ENCODE measurements at places on chromosomes 2 and 18. TPM values are rescaled to one million over a fixed set of nuclear protein-coding genes. Genes with fewer than 3 reads are reported as not detected.

GRCh38 chr2:11357428-11357972 is 13.1 kb upstream of the ROCK2 start:
- no peak for DNase-seq

DNA sequence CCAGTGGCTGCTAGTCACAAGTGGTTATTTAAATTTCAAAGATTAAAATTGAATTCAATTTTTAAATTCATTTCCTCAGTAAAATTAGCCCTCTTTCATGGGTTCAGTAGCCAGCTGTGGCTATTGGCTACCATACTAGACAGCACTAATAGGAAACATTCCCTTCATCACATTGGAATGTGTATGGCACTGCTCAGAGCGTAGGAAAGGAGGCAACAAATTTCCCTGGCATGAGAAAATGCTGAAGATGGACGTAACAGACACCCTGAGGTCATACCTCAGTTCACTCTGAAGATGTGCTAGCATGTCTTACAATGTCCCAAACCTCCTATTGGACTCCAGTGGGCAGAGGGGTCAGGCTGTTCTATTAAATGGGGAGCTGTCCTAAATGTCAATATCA is 96.4 kb downstream of the C1QL2 start:
- DNase-seq, result no peak

The TUBA3D gene
- not detected for total RNA-seq

GRCh38 chr2:134362152-134362668 is 108.3 kb downstream of the MGAT5 start:
- no peak for DNase-seq

- DNase-seq, result no peak
Measured at GRCh38 chr18:25349926-25350487, 2.0 kb downstream of the ZNF521 start.

The DYSF gene
- total RNA-seq, result 4.3 TPM

GRCh38 chr2:25165992-25166875 is 2.1 kb downstream of the POMC start:
- peak; percentile 55 for DNase-seq

The HRH4 gene
- not detected for total RNA-seq

- no peak for DNase-seq
Measured at GRCh38 chr2:159202568-159203071, 83.9 kb downstream of the WDSUB1 start.

DNA sequence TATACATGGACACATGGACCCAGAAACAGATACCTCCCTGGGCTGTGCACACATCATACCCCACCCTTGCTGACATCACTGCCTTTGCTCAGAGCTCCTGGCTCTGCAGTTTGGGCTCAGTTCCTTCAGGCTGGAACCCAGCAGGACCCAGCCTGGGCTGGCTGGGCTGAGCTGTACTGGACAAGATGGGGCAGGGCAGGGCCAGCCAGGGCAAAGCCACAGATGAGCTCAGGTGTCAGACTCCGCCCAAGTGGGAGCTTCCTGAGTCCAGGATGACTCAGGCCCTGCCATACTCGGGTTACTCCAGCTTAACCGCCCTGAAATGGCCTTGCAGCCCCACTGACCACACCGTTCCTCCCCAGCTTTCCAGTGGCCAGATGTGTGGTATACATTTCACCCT is 284.9 kb downstream of the OSR1 start:
- DNase-seq, result no peak

DNA sequence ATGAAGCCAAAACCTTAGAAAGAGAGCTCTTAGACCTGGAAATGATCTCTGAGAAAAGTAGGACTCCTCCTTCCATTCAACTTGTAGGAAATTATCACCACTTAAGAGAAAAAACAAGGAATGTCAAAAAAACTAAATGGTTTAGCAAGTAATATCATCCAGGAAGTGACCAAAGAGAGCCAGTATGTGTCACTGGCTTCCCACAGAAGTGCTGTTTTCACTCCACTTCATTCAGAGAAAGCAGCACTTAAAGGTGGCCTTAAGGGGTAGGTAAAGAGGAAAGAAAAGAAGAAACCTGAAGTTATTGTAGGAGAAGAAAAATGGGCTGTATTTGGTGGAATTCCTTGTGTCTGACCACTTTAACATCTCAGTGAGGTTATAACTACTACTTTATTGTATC is 414.4 kb upstream of the ETAA1 start:
- DNase-seq, result no peak

GRCh38 chr18:28284132-28284531 is 107.2 kb upstream of the CDH2 start:
- no peak for DNase-seq

DNA sequence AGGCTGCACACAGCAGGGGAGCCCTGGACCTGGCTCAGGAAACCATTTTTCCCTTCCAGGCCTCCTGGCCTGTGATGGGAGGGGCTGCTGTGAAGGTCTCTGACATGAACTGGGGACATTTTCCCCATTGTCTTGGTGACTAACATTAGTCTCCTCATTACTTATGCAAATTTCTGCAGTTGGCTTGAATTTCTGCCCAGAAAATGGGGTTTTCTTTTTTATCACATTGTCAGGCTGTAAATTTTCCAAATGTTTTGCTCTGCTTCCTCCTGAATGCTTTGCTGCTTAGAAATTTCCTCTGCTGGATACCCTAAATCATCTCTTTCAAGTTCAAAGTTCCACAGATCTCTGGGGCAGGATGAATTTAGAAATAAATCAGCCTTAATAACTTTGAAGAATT is 78.2 kb downstream of the EHBP1 start:
- no peak for DNase-seq

- DNase-seq, result no peak
Measured at GRCh38 chr18:43819873-43820272, 542.6 kb upstream of the SYT4 start.

The ROCK1 gene
- 48.0 TPM for total RNA-seq

The ABCG8 gene
- total RNA-seq, result not detected

GRCh38 chr2:95031076-95031725 is 5.7 kb downstream of the MAL start:
- no peak for DNase-seq

DNA sequence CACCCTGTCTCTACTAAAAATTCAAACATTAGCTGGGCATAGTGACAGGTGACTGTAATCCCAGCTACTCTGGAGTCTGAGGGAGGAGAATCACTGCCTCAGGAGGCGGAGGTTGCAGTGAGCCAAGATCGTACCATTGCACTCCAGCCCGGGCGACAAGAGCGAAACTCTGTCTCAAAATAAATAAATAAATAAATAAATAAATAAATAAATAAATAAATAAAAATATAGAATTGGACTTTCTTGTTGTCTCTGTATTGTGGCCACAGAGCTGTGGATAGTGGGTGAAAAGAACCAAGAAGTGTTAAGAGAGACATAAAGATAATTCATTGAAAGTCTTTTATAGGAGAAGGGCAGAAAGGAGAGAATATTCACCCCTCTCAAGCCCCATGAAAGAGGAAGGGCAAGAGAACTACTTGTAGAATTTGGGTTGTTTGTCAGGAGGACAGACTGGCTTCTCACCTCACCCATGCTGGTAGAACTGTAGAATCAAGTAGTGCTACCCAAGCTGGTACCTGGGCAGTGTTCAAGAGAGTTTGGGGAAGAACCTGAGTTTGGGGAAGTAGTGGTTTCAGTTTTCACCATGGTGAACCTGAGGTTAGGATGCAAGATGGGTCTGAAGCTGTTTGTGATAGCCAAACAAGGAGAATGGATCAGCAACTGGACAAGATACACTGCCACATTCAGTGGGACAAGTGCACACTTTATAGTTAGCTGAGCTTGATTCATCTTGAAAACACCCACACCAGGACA is 256.5 kb downstream of the CD226 start:
- DNase-seq, result no peak

GRCh38 chr2:190457256-190457655 is 49.1 kb downstream of the MFSD6 start:
- DNase-seq, result no peak

The CACNB4 gene
- 0.56 TPM for total RNA-seq

All from activated naive CD8-positive, alpha-beta T cell treated with anti-CD3 and anti-CD28 coated beads for 36 hours (primary cell).